ENCODE measurements at places on chromosomes 1 and 21. TPM values are rescaled to one million over a fixed set of nuclear protein-coding genes. Genes with fewer than 3 reads are reported as not detected.

Gene BRINP3
- 10.9 TPM for total RNA-seq

Gene FOXD2
- 2.0 TPM for total RNA-seq

Gene SGIP1
- total RNA-seq = 108 TPM

Gene SUSD4
- total RNA-seq = 12.1 TPM

Gene TRNP1
- total RNA-seq = 20.7 TPM

Gene RIIAD1
- total RNA-seq = not detected

Gene CACNA1S
- total RNA-seq = 5.9 TPM

Gene CGN
- total RNA-seq = 27.3 TPM

Gene SLC44A3
- total RNA-seq = 5.6 TPM

Gene PHLDA3
- 18.5 TPM for total RNA-seq

Gene CD84
- total RNA-seq = 2.2 TPM

Gene GRHL3
- total RNA-seq = 0.55 TPM

Gene ASPM
- 20.5 TPM for total RNA-seq

Gene GPR25
- not detected for total RNA-seq

Gene HSD3B1
- not detected for total RNA-seq

Gene TMEM61
- total RNA-seq = 0.71 TPM

Gene PTCH2
- total RNA-seq = 4.6 TPM

Gene FLAD1
- 21.3 TPM for total RNA-seq

Gene AMY2A
- 0.44 TPM for total RNA-seq

All from camera-type eye (tissue), 1 donor.